ENCODE measurements at places on chromosomes 11 and 22.

DNA sequence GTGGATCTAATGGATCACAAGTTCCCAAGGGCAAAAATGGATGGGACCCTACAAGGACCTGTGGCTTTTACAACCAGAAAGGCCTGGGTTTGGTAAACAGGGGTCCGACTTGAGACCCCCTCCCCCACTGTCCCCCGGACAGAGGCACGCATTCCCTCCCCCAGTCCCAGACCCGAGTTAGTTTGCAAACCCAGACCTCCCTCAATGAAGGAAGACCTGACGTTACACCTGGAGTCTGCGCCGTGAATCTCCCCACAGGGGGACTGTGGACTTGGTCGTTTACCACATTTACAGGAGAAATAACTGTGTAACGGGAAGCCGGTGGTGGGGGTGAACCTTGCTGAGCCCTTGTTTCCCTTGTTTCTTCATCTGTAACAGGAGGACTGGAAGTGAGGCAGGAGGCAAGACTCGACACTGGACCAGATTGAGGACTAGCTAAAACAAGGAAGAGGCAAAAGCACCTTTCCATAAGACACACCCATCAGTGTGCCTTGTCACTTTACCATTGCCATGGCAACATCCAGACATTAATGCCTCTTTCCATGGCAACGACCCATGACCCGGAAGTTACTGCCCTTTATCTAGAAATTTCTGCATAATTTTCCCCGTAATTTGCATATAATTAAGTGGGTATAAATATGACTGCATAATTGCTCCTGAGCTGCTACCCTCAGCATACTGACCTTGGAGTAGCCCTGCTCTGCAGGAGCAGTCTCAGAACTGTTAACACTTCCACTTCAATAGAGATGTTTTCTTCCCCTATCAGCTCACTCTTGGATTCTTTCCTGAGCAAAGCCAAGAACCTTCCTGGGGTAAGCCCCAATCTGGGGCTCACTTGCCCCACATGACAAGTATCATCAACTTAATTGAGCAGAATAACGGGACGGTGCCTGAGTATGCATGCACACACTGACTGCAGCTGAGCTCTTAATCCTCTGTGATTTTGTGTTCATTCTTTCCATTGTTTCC lies 25.4 kb downstream of the PDGFB start:
- peak; percentile 9 for DNase-seq

- no peak for DNase-seq
Measured at GRCh38 chr11:95067841-95068219, 1.1 kb downstream of the SRSF8 start.

DNA sequence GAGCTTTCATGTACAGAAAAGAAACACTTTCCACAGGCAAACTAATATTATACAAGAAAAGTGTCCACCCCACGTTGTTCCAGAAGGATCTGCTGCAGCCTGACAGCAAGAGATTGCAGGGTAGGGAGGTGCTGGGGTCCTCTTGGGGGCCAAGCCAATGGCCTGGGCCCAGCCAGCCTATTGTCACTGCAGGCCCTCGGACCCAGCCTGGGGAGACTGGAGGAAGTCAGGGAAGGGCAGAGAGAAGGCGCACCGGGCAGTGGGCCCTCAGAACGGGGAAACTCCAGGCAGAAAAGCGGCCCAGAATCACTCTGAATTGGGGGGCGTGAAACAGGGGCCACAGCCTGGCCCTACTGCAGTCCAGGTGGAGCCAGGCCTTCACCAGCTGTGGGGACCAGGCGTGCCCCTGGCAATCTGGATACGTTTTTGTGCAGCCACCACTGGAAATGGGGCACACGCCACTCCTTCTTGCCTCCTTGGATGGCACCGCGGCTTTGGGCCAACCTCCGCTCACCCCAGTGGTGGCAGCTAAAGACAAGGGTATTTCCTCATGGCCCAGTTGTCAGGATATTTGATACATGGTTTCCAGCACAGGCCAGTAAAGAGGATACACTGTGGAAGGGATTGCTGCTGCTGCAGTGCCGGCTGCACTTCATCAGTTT lies 3.9 kb upstream of the NAP1L4 start:
- no peak for DNase-seq

GRCh38 chr11:4605057-4605456 lies 3.0 kb downstream of the TRIM68 start:
- DNase-seq: no peak

- no peak for DNase-seq
Measured at GRCh38 chr11:11433960-11434359, 80.9 kb upstream of the CSNK2A3 start.

DNA sequence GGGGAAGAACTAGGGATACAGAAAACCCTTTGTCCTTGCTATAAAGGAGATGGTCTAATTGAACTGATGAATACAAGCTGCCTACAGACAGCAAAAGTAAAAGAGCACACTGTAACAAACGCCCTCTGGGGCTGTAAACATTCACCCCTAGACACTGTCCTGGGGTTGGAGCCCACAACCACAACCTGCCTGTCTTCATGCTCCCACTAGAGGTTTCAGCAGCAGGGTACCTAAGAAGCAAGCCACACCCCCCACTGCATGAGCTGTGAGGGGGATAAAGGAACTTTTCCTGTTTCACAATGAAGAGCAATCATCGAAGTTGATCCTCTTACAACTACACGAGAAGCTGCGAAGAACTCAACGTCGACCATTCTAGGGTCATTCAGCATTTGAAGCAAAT lies 90.5 kb upstream of the LUZP2 start:
- DNase-seq: no peak

DNA sequence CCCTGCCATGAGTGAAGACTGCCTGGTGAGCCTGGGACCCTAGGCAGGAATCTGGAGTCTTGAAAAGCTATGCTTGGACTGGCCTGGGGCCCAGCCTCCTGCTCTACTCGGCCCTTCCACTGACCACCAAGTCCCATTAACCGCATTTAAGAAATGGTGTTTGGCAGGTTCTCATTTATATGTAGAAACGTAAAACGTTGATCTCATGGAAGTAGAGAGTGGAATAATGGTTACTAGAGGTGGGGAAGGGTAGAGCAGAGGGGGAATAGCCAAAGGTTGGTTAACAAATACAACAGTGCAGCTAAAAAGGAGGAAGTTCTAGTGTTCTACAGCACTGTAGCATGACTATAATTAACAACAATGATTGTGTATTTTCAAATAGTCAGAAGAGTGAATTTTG lies 72.9 kb upstream of the EED start:
- DNase-seq: no peak

GRCh38 chr22:22401381-22401780 lies 107.2 kb downstream of the ZNF280B start:
- DNase-seq: no peak

DNA sequence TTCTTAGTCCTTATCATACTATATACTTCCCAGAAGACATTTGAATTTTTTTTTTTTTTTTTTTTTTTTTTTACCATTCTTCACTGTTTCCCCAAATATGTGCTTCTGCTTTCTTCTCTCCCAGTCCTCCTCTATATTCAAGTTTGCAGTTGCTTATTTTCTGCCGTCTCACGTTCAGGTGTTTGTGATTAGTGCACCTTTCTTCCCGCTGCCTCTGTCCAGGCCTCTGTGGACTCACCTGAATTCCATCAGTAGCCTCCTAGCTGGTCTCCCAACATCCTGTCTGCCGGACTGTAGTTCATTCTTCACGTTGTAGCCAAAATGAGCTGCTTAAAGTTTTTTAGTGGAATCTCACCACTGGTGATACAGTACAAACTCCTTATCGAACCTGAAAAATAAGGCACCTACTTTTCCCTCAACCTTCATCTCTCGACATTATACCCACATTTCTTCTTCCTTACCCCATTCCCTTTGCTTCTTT lies 795 bp upstream of the MSANTD4 start:
- DNase-seq: no peak
